Activated CD8-positive, alpha-beta T cell treated with anti-CD3 and anti-CD28 coated beads, Interleukin-2, amount 10 ng/mL, durations not matched to agents 7 days and 5 days (primary cell): ENCODE measurements at places on chromosomes 1 and 21. TPM values are rescaled to one million over a fixed set of nuclear protein-coding genes. Genes with fewer than 3 reads are reported as not detected.

DNA sequence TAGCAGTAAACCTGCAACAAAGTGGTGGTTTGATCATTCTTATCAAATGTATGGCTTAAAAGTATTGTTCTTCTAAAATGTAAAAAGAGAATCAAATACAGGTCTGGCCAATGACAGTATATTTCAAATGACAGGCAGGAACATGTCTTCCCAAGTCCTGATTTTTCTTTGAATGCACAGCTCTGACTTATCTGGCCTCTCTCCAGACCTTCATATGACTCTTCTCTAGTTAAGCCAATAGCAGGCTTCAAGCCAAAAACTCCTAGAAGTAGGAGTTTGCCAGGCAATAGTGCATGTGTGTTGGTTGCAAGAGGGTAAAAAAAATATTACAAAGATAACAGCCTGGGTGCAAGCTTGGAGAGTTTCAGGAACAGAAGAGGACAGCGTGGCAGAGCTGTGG lies 345.5 kb downstream of the SMYD3 start:
- H3K27ac ChIP-seq = no peak overlapping the region
- no peaks in the 10 kb centered on the region for H3K4me1 ChIP-seq
- H3K27me3 ChIP-seq = no peaks in the 10 kb centered on the region
- no peak overlapping the region for H3K4me3 ChIP-seq

GRCh38 chr1:111192074-111192473 lies 8.4 kb downstream of the DENND2D start:
- H3K27me3 ChIP-seq = no peaks in the 10 kb centered on the region
- peaks cover 98% of the 10 kb centered on the region for H3K4me1 ChIP-seq
- no peak for DNase-seq
- peak overlapping the region; percentile 16 for H3K4me3 ChIP-seq
- peaks cover 98% of the 10 kb centered on the region for H3K36me3 ChIP-seq
- peak overlapping the region; percentile 76 for H3K27ac ChIP-seq

DNA sequence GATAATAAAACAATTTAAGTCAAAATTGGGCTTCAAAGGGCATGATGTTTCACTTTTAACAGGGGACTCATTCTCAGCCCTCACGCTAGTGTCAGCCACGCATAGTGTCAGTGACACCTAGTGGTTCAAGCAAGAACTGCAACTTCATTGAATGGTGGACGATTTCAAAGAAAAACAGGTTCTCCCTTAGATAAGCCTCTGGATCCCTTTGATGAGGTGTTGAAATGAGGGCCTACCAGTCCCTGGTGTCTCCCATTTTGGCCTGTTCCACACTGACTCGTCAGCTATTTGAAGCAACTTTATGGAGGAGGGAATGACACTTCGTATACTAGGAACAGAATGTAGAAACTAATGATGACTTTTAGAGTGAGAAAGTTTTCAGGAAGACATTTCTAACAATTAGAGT lies 56.2 kb downstream of the FCRL5 start:
- no peak overlapping the region for H3K4me3 ChIP-seq
- H3K4me1 ChIP-seq = no peaks in the 10 kb centered on the region
- peaks cover 33% of the 10 kb centered on the region for H3K27me3 ChIP-seq
- H3K27ac ChIP-seq = no peak overlapping the region
- peak; percentile 65 for DNase-seq

DNA sequence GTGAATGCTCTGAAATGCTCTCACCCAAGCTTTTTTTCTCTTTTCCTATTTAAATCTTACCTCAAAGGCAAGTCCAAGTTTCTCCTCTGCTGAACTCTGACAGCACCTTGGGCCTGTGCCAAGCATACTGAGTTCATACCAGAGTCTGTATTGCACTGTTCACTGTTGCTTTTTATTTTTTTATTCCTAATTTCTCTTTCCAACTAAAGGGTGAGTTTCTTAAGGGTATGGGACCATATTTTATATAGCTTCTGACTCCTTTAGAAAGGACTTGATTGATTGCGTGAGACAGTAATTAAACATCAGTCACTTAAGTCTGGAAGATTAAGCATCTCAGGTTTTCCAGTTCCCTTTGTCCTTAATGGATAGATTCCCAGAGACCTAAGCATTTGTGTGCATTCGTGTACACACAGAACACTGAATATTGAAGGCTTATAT lies 69.9 kb downstream of the CACHD1 start:
- DNase-seq = no peak
- no peaks in the 10 kb centered on the region for H3K36me3 ChIP-seq
- no peaks in the 10 kb centered on the region for H3K27me3 ChIP-seq
- no peak overlapping the region for H3K4me3 ChIP-seq

- DNase-seq = no peak
- H3K4me3 ChIP-seq = no peak overlapping the region
- H3K27ac ChIP-seq = no peak overlapping the region
- H3K4me1 ChIP-seq = no peaks in the 10 kb centered on the region
- H3K36me3 ChIP-seq = no peaks in the 10 kb centered on the region
Observed at GRCh38 chr1:63732666-63733065, 41.2 kb upstream of the ROR1 start.

GRCh38 chr21:32547018-32547417 lies 38.3 kb downstream of the TCP10L start:
- DNase-seq = no peak
- no peaks in the 10 kb centered on the region for H3K36me3 ChIP-seq
- peaks cover 3% of the 10 kb centered on the region for H3K27me3 ChIP-seq
- no peaks in the 10 kb centered on the region for H3K4me1 ChIP-seq

DNA sequence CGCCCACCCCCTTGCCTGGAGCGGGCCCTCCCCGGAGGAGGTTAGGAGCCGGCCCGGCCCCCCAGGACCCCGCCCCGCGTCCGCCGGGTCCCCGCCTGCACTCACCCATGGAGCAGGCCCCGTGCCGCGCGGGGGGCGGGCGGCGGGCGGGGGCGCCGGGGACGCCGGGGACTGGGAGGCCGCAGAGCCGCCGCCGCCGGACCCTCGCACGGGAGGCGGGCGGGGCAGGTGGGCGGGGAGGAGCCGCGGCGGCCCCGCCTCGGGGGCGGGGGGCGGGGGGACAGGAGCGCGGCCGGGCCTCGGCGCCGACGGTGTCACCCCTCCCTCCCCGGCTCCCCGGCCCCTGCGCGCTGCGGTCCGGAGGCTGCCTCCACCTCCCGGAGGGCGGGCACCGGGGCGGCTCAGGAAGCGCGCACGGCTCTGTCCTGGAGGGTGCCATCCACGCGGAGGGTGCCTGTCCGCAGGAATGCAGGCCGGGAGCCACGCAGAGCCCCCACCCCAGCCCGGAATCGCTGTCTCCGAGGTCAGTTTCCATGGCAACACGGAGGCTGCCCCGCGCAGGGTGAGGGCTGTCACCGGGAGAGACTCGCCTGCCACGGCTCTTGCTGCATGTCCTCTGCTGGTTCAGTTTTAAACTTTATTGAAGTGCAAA lies 5.9 kb upstream of the PLEKHG5 start:
- peak overlapping the region; percentile 63 for H3K4me3 ChIP-seq
- H3K27ac ChIP-seq = no peak overlapping the region
- H3K36me3 ChIP-seq = no peaks in the 10 kb centered on the region
- H3K27me3 ChIP-seq = peaks cover 19% of the 10 kb centered on the region
- DNase-seq = peak; percentile 62

The MAP10 gene
- total RNA-seq = 3.1 TPM

The LIPI gene
- total RNA-seq = not detected
